ENCODE measurements at places on chromosomes 16 and 17.

- DNase-seq: no peak
Measured at GRCh38 chr16:57690782-57691471, 3.7 kb upstream of the DRC7 start.

GRCh38 chr16:77986011-77986740 lies 36.2 kb upstream of the CLEC3A start:
- DNase-seq: no peak

DNA sequence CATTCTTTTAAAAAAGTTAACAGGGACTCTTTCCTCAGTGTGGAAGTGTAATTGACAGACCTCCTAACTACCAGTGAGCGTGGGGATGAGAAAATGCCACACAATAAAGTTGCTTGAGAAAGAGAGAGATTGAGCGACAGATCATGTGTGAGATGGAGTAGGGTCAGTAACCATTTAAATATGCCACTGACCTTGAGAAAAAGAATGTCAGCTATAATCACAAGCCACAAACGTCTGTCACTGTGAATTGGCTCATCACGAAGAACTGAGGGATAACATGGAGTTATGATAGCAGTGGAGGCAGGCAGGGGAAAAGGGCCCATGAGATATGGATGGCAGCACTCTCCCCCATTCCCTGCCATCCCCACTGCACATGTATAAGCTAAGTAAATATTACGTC lies 253.9 kb downstream of the SLC39A11 start:
- no peak for DNase-seq

DNA sequence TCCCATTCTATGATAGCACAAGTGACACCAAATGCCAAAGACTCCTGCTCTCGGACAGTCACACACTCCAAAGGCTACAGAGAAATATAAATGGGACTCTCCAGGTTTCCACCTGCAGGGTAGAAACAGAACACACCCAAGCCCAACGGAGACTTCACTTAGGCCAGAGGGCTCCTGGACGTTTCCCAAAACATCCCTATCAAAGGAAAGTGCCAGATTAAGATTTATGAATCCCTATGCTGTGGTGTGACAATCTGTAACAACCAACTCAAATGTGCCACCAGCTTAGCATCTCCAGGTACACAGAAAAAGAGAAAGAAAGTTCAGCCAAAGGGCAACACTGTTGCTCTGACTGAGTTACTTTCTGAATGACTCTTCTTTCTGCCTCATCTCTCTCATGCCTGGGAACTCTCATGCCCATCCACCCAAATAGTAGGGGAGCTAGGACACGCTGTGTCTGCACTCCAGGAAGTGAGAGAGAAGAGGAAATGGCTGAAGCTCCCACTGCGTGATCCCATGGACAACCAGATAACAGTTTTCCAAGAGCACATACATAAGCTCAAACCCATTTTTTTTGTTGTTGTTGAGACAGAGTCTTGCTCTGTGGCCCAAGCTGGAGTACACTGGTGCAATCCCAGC lies 49.7 kb downstream of the SMG6 start:
- no peak for DNase-seq

DNA sequence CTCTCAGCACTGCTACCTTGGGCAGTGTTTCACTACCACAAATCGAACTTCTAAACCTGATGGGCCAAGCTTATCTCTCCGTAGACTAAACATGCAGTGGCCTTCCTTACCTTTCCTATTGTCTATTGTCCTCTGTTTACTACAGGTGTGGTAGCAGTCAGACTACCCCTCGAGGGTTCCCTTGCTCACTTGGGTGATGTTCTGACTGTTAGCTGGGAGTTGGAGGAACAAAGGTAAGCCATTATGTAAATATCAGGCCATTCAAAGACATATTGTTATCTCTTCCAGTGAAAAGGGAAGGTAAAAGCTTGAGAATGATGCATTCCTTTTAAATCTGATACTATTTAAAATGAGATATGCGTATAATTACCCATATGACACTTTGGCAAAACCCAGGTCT lies 828.3 kb upstream of the EEF2KMT start:
- no peak for DNase-seq

DNA sequence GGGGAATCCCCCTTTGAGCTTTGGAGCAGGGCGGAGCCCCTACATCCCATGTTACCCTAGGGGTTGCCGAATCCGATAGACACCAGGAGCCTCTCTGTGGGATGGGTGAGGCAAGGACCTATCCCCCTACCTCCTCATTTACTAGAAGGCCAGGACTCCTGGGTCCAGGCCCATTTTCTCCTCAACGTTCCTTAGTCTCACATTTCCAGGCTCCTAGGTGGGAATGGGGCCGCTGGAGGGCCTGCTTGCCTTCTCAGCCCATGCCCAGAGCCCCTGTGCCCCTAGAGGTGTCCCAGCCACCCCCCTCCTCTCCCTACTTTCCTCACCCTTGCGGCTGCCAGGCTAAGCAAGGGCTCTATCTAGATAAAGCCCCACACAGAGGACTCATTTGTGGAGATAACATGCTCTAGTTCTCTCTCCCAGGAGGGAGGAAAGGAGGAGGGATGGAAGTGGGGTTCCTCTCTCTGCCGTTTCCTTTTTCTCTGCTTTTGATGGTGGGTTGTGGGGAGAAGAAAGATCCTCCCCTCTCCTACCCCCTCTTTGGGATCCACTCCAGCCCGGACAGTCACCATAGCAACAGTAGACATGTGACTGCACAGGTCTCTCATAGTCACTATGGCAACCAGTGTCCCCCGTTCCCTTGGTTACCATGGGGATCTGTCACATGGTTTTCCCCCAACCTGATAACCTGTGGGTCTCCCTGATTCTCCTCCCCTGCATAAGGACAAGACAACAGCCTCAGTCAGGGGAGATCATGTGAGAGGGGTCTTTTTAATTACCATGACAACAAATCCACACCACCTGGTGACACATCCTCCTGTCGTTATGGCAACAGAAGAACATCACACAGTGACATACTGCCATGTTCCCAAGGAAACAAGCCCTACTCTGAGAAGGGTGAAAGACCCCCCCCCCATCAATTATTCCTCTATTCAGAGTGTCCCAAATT lies 5.2 kb downstream of the CACNA1G start:
- peak; percentile 32 for DNase-seq

- DNase-seq: no peak
Measured at GRCh38 chr17:62101515-62101914, 36.4 kb upstream of the MED13 start.

DNA sequence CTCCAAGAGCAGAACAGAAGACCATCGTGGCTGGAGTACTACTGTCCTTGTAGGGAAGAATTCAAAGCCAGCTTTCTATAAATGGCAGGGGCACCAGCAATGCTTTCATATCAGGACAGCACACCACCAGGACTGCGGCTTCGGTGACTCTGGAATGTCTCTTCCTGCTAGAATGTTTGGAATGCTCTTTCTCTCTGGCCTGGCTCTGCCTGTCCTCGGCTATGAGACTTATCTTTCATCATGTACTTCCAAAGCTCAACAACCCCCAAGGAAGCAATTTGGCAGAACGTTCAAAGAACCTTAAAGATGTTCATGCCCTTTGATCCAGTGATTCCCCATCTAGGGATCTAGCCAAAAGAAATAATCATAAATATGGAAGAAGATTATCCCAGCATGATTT lies 52.7 kb upstream of the NOG start:
- no peak for DNase-seq

GRCh38 chr16:88737298-88738150 lies 31.2 kb downstream of the CTU2 start:
- DNase-seq: peak; percentile 34

DNA sequence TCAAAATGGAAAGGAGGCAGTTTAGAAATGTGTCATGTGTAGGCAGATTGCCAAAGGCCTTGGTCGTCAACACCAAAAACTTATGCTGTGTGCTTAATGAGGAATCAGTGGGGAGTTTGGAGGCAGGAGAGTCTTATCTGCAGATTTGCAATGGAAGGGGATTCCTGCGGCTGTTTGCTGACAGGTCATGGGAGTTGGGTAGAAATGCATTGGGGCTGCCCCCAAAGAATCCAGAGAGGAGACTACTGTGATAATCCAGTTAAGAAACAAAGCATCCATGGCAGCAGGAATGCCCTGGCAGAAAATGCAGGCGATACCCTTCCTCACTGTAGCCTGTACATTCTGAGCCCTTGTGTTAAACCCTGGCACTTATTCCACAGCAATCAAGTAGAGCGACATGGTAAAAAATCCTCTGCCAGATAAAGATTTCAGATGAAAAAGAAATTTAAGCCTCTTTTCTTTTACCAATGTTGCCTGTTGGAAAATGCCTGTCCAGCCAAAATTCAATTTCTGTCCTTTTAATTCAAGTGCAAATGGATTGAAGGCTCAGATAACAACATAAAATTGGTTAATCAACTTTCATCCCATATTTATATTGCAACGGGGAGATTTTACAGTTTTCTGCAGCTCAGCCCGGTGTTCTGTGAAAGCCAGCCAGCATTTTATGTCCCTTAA lies 491.0 kb upstream of the CDH5 start:
- no peak for DNase-seq

GRCh38 chr16:57643910-57644309 lies 15.5 kb downstream of the ADGRG1 start:
- DNase-seq: no peak

GRCh38 chr17:9329251-9329921 lies 246.2 kb downstream of the STX8 start:
- DNase-seq: no peak

GRCh38 chr16:69711115-69711740 lies 15.1 kb downstream of the NQO1 start:
- DNase-seq: no peak

DNA sequence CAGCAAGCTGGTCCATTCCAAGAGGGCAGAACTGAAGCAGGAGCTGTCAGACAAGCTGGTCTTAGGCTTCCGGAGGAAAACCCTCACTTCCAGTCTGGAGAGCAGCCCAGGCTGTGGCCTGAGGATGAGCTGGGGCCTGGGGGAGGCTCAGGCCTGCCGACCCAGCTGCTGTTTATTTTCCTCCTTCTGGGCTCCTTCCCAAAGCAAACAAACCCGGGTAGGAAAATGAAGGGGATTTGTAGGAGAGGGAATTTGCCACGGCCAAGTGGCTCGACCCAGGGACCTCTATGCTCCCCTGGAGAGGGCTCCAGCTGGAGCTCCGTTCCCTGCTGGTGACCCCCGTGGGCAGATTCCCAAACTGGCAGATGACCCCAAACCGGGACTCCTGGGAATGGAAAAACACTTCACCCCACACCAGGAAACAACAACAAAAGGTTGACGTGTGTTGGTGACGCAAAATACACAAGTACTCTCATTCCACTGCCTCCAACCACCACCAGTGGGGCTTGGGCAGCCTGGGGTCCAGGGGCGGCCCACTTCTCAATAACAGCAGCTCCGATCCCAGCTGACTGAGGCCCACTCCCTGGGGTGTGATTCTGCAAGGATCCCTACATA lies 8.8 kb downstream of the JUP start:
- no peak for DNase-seq

DNA sequence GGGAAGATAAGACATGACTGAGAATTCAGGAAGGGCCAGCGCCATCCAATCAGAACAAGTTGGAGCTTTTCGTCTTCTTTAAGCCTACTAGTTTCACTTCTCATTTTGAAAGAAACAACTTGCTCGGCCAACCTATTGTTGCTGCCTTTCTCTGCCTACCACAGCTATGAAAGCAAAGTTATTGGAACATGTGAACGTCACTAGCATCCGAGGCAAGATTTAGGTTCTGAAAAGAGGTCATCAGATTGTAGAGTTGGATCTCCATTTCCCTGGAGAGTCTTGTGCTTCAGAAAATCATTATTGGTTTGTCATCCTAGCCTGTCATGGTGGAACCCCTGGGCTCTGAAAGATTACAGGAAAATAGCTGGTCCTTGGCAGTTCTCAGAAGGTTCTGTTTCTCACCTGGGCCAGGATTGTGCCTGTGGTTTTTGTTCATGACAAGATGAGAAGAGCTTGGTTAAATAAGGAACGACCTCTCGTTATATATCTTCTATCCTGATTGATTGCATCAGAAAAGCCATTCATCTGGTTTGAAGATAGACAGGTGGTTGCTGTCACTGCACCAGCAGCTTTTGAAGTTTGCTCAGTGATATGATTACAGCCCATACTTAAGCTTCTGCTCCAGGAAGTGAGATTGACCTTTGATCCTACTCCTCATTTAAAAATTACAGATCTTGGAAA lies 25.3 kb downstream of the CDH13 start:
- peak; percentile 29 for DNase-seq

DNA sequence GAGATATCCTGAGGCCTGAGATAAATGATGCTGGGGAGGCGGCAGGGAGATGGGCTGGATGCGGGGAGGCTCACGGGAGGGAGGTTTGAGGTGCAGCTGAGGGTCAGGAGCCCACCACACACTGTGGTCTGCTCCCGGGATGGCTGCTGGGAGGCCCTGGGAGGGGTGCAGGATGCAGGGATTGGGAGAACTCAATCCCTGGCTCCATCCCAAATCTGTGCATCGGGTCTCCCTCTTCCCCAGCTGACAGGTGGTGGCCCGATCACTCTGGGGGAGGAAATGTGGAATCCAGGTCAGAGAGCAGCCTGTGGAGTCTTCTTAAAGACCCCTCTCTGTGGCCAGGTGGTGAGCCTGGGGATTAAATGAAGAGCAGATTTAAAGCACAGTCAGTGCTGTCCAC lies 12.0 kb downstream of the PHB1 start:
- no peak for DNase-seq

- no peak for DNase-seq
Measured at GRCh38 chr16:17302620-17303019, 168.1 kb downstream of the XYLT1 start.
